ENCODE measurements at places on chromosomes 2 and 18. TPM values are rescaled to one million over a fixed set of nuclear protein-coding genes. Genes with fewer than 3 reads are reported as not detected.

The DYSF gene
- 0.17 TPM for total RNA-seq

The HOXD10 gene
- not detected for total RNA-seq

The FMNL2 gene
- total RNA-seq: 1.6 TPM

The CREB1 gene
- total RNA-seq: 109 TPM

The L3MBTL4 gene
- 1.1 TPM for total RNA-seq

The LAMA3 gene
- not detected for total RNA-seq

The KCNE4 gene
- not detected for total RNA-seq

All from T-helper 1 cell treated with Interleukin-12 subunit alpha and Interleukin-12 subunit beta and Interleukin-4 antibody, amounts not matched to agents 30 ng/mL and 1 ng/mL, for 36 hours (primary cell).